ENCODE measurements at places on chromosomes 4 and X.

DNA sequence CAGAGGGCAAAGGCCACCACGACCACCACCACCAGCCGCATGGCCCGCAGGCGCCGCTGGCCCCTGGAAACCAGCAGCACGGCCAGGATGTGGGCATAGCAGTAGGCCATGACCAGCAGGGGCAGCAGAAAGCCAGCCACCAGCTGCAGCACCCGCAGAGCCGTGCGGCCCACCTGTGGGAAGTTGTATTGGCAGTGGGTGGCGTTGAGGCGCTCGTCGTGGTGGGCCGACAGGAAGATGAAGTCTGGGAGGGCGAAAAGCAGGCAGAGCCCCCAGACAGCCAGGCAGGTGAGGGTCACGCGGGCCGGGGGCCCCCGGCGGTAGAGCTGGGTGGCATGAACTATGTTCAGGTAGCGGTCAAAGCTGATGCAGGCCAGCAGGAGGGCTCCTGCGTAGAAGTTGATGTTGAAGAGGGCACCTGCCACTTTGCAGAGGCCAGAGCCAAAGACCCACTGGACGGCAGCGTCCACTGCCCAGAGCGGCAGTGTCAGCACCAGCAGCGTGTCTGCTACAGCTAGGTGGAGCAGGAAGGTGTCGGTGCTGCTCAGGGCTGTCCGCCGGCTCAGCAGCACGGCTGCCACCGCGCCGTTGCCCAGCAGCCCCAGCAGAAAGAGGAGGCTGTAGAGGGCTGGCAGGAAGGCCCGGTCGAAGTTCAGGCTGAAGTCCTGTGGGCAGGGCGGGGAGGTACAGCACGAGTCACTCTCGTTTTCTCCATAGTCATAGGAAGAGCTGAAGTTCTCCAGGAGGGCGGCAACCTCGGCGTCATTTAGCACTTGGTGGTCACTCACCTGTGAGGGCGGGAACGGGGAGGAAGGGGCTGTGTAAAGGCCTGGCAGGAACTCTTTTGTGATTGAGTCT lies 1.4 kb downstream of the CXCR3 start:
- no peak for DNase-seq

DNA sequence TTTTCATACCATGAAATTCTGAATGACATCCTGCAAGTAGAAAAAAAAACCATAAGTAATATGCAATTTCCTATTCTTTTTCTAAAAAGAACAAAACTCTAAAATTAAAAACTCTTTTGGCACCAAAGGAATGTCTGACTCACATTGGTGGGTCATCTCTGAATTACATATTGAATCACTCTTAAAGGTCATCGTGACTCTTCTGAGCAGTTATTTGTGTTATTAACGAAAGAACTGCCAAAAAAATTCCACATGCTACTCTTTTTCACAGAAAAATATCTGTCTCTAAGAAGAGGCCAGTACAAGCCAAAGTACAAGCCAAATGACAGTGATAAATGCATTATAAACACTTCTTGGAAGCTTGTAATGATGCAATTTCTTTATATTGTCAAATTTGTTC lies 282.2 kb downstream of the GUCY2F start:
- DNase-seq: no peak

DNA sequence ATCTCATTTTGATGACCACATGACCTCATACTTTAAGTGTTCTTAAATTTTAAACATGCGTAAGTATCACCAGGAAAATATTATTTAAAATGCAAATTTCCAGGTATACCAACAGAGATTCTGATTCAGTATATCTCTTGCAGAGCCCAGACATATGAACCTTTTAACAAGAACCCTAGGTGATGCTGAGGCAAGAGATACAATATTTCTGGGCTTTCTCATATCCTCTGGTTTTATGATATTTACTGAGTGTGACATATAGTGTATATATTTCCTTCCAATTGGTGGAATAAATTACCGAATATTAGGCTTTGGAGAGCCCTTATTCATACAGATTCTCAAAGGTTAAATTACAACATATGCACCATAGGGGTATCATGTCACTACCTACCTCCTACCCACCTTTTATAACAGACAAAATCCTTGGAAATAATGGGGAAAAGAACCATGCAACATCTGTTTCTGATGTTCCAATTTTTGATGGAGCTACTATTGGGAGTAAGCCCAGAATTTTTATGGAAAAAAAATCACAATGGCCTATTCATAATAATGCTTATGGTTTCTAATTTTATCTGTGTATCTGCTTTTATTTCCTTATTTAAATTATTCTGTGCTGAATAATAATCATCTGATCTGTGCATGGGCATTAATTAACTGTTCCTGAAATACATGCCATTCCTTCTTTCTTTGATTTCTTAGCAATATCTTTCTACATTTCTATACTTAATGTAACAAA lies 27.1 kb downstream of the KCTD8 start:
- DNase-seq: no peak

GRCh38 chrX:155966876-155967275 lies 30.6 kb upstream of the IL9R start:
- no peak for DNase-seq

GRCh38 chr4:5865896-5866599 lies 26.8 kb downstream of the CRMP1 start:
- DNase-seq: no peak

GRCh38 chrX:138691186-138691585 lies 20.3 kb downstream of the FGF13 start:
- no peak for DNase-seq

- DNase-seq: no peak
These were observed 45.6 kb downstream of the WDR19 start for GRCh38 chr4:39227906-39228305.

DNA sequence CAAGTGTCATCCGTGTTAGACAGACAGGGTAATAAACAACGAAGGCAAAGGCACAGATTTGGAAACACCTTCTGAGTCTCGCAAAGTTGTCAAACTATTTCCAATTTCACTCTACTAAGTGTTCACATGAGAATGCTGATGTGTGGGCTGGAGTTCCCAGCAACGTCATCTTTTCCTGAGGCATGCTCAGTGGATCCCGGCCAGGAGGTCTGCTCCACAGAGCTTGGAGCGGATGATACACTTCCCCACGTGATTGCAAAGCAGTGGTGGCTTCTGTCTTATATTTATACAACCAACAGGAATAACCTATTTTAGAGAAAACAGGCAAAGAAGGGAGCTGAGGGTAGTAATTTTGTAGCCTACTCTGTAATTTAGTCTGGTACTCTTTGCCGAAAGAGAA lies 40.1 kb upstream of the PDK3 start:
- DNase-seq: no peak

DNA sequence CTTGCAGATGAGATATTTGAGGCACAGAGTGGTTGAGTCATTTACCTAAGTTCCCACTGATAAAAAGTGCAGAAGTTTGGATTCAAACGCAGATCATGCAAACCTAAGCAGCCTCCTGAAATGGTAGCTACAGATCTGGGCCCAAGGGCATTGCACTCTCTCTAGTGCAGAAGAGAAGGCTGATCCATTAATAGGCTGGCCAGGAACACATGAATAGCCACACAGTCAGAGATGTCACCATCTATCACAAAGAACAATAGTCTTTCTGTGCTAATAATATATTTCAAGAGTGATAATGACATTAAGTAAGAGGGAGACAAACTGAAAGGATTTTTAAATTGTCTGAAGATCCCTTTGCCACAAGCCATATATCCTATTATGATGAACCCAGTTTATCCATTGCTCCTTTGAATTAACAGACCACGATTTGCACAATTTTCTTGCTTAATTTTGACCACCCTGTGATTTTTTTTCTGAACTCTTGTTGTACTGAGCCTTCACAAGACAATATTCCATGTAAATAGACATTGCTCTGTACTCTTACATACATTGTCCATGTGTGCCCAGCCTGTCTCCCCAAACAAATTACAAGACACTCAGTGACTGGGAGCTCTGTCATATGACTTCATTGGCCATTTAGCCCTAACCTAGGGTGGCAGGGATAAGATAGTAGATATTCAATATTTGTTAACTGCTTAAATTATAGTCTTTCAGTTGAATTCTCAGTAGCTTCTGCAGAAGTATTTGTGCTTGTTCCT lies 112.4 kb upstream of the RBPJ start:
- no peak for DNase-seq

- no peak for DNase-seq
These were observed 11.1 kb downstream of the CYSLTR1 start for GRCh38 chrX:78316265-78316664.

Measured in chondrocyte (in vitro differentiated cells).